KBM-7 (cell line): ENCODE measurements at places on chromosomes 5 and 9.

GRCh38 chr9:80720579-80720978, 968.8 kb downstream of the TLE1 start:
- DNase-seq, result no peak

- DNase-seq, result no peak
Measured at GRCh38 chr5:32465076-32465475, 20.5 kb upstream of the ZFR start.

DNA sequence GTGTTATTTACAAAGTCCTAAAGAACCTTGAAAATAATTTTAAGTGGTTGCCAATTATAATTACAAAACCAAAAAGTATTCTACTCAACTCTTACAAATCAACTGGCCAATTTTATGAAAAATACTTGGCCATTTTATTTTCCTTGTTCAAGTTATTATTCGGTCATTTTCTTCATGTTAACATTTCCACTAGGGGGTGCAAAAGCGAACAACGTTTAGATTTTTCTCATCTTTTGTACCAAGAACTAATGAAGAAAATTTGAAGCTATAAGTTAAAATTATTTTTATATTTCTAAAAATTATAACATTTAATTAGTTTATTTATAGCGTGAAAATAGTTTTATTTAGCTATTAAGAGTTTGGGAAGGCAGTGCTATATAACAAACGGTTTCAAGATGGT, 1453.3 kb downstream of the MAT2B start:
- peak; percentile 4 for DNase-seq

DNA sequence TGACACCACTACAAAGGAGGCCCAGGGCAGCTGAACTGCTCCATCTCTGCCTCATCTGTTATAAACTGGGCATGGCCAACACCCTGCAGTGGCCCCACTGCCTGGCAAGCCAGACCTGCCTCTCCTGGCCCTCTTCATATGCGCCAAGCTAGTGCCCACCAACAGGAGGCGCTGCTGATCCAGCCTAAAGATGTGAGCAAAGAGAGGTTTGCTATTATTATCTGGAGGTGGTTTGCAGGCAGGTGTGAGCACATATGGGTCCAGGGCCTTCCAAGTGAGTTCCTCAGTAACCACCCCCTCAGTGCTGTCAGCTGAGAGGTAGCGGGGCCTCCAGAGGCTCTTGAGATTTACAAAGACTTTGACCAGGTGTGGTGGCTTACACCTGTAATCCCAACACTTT, 232.2 kb downstream of the SYK start:
- peak; percentile 41 for DNase-seq

DNA sequence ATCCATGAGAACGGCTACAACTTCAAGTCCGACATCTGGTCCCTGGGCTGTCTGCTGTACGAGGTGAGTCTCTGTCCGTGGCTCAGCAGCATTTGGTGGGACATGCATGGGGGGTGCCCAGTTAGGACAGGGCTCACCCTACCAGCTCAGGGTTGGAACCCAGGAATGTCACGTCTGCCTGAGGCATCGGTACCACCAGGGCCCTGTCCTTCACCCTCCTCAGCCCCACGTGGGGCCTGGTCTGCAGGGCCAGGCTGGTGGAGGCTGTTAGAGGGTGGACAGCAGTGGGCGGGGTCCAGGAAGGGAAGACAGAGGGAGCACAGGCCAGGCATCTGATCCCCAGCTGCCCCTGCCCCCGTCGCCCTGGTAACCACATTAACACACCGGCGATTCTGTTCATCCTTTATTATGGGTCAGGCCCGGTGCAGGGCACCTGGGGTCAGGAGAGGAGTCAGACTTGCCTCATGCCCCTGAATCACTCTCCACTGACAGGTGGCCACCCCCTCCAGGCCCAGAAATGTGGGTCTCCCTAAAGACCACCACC, 75.6 kb downstream of the PSMB7 start:
- no peak for DNase-seq

DNA sequence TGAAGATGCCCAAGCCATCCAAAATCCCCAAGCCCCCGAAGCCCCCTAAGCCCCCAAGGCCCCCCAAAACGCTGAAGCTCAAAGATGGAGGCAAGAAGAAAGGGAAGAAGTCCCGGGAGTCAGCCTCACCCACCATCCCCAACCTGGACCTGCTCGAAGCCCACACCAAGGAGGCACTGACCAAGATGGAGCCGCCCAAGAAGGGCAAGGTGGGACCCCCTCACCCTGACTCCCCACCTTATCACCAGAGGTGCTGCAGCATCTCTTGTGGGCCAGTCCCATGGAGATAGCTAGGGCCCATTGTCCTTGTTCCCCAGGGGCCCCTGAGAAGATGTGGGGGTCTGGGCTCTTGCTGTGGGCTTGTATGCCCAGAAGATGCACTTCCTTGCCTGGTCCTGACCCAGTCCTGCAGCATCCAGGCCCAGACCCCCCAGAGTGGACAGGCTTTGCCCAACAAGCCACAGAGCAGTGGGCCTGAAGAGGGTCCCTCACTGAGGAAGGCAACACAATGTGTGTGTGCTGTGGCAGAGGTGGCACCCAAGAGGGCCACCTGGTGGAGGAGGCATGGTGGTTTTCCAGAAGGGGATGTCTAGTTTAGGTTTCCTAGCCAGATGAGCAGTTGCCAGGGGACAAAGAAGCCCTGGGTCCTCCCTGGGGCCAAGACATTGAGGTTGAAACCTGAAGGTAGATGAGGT, 84.1 kb downstream of the PHF2 start:
- no peak for DNase-seq

DNA sequence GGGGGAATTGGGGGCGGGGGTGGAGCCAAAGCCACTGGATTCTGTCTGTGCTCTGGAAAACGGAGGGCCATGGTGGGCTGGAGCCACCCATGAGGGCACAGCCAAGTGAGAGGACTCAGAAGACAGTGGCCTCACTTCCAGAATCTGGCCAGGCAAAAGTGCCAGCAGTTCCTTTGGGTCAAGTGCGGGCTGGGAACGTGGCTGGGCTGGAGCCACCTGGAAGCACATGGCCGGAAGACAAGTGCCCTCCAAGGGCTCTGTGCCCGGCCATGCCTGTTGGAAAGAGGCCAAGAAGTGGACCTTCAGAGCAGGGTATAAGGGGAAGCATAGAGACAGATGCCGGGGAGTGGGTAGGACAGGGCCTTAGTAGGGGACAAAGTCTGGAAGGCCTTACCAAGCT, 11.7 kb upstream of the SH3PXD2B start:
- no peak for DNase-seq

GRCh38 chr5:82855893-82856550, 221.2 kb downstream of the TMEM167A start:
- no peak for DNase-seq
